Central memory CD4-positive, alpha-beta T cell (primary cell): ENCODE measurements at places on chromosomes 7 and 10.
A peak's percentile ranks its signal among the peaks of the same experiment; 100 is the strongest.

GRCh38 chr10:132632091-132632561 is 94.5 kb downstream of the INPP5A start:
- no peak for DNase-seq

GRCh38 chr10:132023092-132023811 is 41.5 kb upstream of the BNIP3 start:
- peak; percentile 56 for DNase-seq

DNA sequence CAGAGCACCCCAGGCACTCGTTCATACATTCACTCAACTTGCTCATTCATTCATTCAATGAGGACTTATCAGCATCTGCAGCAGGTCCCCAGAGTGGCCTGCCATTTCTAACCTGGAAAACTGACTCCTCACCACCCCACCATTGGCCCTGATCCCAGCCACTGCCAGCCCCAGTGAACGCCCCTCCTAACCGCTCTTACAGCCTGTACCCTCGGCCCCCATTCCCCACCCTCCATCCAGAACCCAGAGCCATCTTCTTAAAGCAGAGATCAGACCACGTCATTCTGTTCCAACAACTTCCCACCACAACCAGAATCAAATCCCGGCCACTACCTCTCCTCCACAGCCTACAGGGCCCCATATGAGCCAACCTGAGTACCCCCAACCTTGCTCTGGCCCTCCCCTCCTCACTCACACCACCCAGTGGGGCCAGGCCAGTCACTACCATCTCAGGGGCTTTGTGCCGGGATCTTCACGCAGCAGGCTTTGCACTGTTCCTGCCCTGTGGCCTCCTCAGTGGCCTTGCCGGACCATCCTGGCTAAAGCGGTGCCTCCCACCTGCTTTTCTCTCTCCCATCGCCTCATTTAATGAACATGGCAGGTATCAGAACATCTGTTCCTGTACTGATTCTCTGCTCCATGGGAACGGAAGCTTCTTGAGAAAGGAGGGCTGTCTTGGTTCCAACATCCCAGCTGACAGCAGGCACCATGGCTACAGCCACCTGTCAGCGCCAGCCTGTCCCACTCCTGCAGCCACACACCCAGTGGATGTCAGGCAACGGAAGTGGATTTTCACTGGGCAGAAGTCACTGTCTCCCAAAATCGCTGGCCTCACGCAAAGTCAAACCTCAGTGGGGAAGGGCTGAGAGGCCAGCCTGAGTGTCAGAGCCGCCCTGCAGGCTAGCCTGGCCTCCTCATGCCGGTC is 45.4 kb downstream of the FAM53B start:
- DNase-seq, result no peak

GRCh38 chr10:114084215-114084614 is 40.5 kb downstream of the ADRB1 start:
- no peak for DNase-seq

GRCh38 chr7:128758553-128758952 is 17.0 kb downstream of the OPN1SW start:
- no peak for DNase-seq

DNA sequence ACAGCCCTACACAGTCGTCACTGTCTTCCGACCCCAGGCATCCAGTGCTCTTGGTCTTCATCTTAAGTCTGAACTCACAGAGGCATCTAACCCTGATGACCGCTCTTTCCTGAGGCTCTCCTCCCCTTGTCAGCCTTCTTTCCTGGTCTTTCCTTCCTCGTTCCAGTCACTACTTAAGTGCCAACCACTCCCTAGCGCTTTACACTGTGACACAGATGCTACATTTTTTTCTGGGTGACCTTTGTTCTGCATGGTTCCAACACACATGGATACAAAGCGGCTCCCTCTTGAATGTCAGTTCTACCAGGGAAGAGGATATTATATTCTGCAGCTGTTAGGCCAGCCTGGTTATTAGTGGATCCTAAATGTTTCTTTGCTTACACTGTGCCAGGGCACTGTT is 12.7 kb downstream of the YWHAG start:
- DNase-seq, result no peak

- peak; percentile 7 for DNase-seq
Observed at GRCh38 chr7:50696810-50697582, 85.7 kb downstream of the GRB10 start.

- no peak for DNase-seq
Observed at GRCh38 chr10:34405611-34406462, 409.3 kb downstream of the PARD3 start.

GRCh38 chr10:85045046-85045445 is 716.7 kb downstream of the CCSER2 start:
- DNase-seq, result no peak

- no peak for DNase-seq
Observed at GRCh38 chr7:148664324-148664723, 34.4 kb upstream of the CUL1 start.

- no peak for DNase-seq
Observed at GRCh38 chr7:100865372-100865911, 1.7 kb upstream of the TRIP6 start.

DNA sequence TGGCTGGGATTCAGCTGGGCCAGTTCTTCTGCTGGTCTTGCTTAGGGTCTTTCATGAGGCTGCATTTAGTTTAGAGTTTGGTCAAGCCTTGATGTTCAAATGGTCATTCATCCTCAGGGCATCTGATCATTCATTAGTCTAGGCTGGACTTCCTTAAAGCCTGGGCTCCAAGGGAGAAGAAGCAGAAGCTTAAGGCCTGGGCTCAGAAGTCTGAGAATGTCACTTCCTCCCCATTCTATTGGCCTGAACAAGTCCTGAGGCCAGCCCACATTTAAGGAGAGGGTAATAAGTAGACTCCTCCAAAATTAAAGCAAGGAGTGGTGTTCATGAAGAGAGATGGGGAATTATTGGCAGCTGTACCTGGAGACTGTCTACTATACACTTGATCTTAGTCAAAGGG is 193.2 kb upstream of the HABP2 start:
- DNase-seq, result no peak

DNA sequence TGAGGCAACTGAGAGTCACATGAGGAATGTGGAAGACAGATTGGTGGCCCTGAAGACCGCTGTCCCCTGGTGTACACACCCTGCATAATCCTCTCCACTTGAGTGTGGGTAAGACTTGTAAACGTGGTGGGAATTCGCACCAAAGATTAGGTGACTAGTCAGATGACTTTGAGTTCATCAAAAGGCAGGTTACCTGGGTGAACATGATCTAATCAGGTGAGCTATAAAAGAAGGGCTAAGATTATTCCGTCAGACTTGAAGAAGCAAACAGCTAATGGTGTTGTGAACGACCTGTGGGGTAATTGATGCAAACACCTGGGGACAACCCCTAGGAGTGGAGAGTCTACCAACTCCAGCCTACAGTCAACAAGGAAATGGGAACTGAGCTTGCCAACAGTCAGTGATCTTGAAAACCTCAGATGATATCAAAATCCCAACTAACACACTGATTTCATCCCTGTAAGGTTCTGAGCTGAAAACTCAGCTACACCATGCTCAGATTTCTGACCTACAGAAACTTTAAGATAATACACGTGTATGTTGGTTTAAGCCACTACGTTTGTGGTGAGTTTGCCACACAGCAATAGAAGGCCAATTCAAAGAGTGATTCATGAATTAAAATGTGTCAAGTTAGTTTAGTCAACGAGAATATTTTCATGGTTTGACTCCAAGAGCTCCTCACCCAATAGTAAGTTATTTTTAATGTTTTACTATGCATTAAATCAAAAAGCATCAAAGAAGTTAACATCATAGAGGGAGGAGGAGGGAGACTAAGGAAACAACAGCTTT is 16.7 kb downstream of the PRTFDC1 start:
- no peak for DNase-seq

DNA sequence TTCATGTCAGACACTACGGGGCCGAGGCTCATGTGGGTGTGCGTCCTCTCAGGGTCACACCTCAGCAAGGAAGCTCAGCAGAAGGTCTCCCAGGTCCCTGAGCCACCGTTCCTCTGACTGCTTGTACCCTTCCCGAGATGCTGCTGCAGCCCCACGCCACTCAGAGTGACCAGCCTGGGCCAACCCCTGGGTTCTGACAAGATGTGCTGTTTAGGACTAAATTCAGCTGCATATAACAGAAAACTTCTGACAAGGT is 512.5 kb downstream of the DNAJB6 start:
- no peak for DNase-seq

- peak; percentile 6 for DNase-seq
Observed at GRCh38 chr7:84194484-84195271, at the start of gene SEMA3A. Gene SEMA3A (minus strand): TSS chr7:84194789. CDS start chr7:84194586, 203 bp downstream.

DNA sequence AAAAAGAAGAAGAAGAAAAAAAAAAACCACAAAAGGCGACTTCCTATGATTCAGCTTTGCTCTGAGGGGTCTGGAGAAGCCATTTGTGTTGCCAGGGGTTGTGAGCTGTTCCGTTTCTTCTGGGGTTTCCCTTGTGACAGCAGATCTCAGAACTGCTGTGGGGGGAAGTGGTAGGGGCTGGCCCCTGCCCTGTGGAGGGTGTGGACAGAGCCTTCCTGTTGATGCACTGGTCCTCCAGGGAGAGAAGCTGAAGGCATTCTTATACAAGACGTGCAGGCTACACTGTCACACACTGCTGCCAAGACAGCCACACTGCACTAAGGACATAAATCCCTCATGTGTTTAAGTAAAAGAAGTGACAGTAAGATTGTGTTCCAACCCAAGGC is 17.3 kb upstream of the CSGALNACT2 start:
- peak; percentile 43 for DNase-seq

GRCh38 chr10:114151486-114151885 is 22.5 kb downstream of the CCDC186 start:
- DNase-seq, result no peak

DNA sequence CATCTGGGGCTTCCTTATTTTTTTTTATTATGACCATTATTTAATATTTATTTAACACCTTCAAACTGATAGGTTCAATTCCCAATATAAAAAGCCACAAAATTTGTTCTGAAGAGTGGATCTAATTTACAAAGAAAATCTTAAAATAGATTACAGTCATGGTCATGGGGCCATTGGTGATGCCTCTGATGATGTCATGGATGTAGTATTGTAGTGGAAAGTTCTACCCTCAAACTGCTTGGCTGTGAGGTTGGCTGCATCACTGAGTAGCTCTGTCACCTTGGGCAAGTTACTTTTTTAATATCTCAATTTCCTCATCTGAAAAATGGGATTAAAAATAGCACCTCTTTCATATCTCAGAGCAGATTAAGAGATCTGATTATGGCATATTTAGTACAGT is 128.5 kb downstream of the DKK1 start:
- DNase-seq, result no peak

- DNase-seq, result no peak
Observed at GRCh38 chr10:45425621-45426563, 51.9 kb downstream of the ALOX5 start.

DNA sequence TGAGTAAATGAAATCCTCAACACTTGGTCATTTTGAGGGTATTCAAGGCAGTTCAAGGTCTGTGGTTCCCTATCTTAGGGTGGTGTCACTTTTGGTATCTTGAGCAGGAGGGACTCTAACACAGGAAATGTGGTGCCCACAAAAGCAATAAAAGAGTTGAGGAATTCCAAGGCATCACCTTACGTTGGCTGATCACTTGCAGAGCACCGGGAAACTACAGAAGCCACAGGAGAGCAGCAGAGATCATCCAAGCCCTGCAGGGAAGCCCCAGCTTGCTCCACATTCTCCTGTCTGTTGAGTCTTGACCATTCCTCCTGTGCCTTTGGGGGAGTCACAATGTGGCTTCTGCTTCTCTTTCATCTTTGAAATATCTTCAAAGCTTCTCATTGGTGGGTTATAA is 565.8 kb upstream of the ADARB2 start:
- no peak for DNase-seq

DNA sequence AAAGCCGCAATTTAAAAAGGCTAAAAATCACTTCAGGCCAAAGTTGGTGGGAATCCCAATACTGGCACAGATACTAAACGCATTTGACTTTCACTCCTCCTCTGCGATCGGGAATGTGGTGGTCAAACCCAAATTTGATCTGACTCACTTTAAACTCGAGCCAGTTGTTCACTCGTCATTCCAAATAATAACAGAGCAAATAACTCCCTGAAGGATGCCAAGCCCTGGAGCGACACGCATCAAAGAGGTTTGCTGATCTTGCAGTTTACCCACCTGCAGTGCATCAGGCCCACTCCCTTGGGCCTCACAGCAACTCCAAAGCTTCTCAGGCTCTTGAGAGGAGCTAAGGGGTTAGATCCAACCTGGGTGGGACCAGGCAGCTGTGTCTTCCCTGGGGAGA is 12.2 kb downstream of the PTN start:
- DNase-seq, result no peak

DNA sequence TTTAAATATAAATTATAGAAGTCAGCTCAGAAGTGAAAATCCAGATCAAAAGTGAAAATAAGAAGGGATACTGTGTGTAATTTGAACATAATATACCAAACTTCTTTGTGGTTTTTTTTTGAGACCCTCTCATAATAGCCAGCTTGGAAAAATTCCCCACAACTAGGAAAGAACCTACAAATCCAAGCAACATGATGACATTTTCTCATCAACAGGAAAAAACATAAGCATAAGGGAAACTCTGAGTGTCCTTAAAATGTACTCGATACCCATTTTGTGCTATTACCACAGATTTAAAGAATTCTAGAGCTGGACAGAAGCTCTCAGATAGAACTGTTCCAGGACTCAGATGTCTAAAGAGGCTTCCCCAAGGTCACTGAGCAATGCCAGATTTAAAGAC is 214.8 kb upstream of the KLF14 start:
- no peak for DNase-seq

- DNase-seq, result no peak
Observed at GRCh38 chr10:7532723-7533498, 122.1 kb upstream of the SFMBT2 start.

DNA sequence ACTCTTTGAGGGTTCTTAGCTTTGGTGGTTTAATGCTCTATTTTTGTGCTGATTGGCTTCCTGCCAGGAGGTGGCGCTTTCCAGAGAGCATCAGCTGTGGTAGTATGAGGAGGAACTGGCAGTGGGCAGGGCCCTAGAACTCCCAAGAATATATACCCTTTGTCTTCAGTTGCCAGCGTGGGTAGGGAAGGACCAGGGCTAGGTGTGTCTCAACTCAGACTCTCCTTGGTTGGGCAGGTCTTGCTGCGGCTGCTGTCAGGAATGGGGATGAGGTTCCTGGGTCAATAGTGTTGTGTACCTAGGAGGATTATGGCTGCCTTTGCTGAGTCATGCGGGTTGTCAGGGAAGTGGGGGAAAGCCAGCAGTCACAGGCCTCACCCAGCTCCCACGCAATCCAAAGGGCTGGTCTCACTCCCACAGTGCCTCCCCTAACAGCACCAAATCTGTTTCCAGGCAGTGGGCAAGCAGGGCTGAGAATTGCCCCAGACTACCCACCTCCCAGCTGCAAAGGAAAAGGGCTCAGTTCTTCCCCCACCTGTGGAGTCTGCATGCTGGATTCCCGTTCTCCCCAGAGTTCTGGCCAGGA is 191.5 kb downstream of the PHTF2 start:
- DNase-seq, result no peak

GRCh38 chr10:120701381-120701780 is 149.8 kb upstream of the WDR11 start:
- DNase-seq, result no peak

GRCh38 chr10:27225011-27225590 is 15.5 kb downstream of the ACBD5 start:
- DNase-seq, result no peak

- no peak for DNase-seq
Observed at GRCh38 chr10:103804871-103805270, 50.5 kb downstream of the SH3PXD2A start.
